ENCODE measurements at places on chromosomes 2 and 18.

DNA sequence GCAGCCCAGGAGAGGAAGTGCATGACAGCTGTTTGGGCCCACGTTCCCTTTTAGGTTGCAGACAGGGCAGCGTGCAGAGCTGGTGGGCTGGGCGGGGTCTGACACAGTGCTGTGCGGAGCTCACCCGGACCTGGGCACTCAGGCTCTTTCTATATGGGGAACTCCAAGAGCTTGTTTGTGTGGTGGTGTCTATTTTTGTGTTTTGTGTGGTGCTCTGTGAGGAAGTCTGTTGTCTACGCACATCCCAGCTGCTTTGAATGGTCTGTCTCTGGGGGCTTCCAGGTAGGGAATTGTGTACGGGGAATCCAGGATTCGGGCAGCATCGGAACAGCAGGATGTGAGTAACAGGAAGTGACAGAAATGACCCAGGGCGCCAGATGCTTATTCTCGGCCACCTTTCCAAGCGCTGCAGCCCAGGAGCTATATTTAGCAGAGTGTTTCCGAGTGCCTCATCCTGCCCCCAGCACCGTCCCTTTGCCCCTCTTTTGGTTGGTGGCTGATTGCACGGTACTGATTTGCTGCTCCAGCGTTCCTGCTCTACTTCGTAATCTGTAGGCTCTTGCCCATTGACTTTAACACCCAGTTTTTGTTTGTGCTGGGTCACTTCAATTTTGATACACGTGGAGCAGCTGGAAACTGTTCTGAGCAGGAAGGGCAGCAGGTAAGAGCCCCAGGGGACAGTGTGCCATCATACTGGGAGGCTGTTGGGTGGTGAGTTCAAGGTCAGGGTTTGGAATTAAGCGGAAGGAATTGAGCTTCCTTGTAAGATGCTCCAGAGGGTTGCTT lies 64.7 kb downstream of the DGKD start:
- DNase-seq, result no peak

- no peak for DNase-seq
Observed at GRCh38 chr2:134583997-134584520, 134.7 kb downstream of the TMEM163 start.

DNA sequence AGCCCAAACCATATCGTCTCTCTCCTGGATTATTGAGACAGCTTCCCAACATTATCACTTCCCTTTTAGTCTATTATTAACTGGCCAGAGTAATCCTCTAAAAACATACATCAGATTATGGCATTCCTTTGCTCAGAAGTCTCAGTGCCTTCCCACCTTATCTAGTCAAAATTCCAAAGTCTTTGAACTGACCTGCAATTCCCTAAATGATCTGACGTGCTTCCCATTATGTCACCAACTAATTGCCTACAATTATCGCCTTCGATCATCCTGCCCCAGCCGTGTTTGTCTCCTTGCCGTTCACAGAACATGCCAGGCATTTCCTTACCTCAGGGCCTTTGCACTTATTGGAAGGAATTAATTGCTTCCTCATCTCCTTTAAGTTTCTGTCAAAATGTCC lies 332.4 kb downstream of the IRS1 start:
- no peak for DNase-seq

DNA sequence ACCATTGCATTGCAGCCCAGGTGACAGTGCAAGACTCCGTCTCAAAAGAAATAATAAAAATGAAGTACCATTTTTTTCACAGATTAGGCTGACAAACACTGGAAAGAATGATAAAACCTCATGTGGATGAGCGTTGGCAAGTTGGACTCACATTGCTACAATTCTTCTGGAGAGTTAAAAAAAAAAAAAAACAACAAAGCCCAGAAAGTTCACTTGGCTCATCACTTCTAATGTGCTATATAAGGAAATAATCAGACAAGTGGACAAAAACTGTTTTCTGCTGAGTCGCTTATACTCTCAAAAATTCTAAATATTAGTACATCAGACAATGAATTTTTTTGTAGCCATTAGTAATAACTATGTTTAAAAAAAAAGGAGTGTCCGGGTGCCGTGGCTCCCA lies 38.4 kb downstream of the PKP4 start:
- peak; percentile 82 for DNase-seq

DNA sequence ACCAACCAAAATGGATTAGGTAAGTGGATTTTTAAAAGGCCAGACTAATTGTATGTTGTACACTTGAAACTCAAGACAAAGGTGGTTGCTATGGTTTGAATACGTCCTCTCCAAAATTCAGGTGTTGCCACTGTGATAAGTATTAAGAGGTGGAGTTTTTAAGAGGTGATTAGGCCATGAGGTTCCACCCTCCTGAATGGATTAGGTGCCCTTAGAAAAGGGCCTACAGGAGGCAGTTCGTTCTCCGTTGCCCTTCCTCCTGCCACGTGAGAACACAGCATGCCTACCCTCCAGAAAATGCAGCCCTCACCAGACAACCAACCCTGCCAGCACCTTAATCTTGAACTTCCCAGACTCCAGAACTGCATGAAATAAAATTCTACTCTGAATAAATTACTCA lies 51.2 kb downstream of the CHMP3 start:
- no peak for DNase-seq

GRCh38 chr2:212843409-212844199 lies 305.0 kb upstream of the ERBB4 start:
- peak; percentile 93 for DNase-seq

DNA sequence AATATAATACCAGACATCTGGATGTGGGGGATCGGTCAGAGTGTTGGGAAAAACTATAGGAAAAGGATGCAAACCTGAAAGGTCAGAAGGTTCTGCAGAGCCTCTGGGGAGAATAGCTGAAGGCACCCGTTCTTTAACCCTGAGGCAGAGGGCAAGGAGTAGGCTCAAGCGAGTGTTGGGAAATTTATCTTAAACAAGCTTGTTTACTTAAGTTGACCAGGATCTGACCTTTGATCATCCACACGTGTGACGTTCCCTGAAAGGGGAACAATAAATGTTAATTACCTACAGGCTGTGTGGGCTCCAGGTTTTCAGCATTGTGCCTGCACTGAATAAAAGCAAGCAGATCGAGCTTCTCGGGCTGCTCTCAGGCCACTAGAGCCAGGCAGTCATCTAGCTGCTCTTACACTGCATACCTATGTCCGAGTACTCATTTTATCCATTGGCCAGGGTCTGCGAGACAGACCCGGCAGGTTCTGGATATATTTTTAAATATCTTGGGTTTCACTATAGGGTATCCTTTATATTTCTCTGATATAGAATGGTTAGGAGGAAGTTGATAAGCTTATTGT lies 400.6 kb upstream of the CHST9 start:
- no peak for DNase-seq

DNA sequence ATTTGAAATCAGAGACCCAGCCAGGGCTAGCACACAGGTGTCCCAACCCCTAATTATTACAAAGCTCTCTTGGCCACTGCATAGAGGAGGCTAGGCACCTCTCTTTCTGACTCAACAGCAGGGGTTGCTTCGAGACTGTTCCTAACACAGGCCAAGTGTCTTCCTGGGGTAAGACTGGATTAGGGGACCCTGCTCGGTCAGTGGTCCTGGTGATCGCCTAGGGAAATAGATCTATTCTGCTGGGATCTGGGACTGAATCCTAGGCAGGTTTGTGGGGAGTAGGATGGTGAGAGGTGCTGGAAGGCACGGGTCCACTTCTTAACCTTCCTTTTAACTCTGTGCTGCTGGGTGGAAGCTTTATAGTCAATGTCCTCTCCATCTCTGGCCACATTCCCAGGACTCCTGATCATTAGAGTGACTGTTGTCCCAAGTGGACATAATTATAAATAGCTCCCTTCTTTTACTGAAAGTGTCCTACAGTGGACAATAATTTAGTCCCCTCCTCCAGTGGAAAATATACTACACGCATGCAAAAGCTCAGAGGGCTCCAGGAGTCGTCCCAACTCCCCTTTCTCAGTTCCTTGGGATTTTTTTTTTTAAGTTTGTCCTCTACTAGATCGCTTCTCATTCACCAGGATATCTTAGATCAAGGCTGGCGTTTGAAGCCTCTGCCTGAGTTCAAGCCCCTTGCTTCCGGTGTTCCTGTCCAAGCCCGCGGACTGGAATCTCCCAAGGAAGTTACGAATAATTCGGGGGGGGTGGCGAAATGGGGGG lies 1.3 kb upstream of the TRIB2 start:
- DNase-seq, result peak; percentile 16

- no peak for DNase-seq
Observed at GRCh38 chr18:39421276-39421675, 1855.7 kb upstream of the CELF4 start.

GRCh38 chr2:174510583-174511189 lies 23.9 kb upstream of the GPR155 start:
- no peak for DNase-seq

GRCh38 chr2:20525041-20526035 lies 78.5 kb downstream of the RHOB start:
- peak; percentile 89 for DNase-seq

- DNase-seq, result no peak
Observed at GRCh38 chr18:10262566-10262965, 191.9 kb upstream of the APCDD1 start.

- no peak for DNase-seq
Observed at GRCh38 chr18:74256190-74256589, 35.6 kb downstream of the CYB5A start.

DNA sequence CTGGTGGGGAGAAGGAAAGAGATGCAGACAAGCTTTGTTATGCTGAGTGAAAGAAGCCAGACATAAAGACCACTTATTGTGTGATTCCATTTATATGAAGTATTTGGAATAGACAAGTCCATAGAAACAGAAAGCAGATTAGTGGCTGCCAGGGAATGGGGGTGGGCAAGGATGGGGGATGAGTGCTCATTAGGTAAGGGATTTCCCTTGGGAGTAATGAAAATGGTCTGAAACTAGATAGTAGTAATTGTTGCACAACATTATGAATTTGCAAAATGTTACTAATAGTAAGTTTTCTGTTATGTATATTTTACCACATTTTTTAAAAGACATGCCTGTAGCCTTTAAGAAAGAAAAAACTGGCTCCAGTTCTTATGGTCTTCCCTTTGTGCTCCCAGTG lies 154.9 kb downstream of the LNPK start:
- no peak for DNase-seq

- no peak for DNase-seq
Observed at GRCh38 chr2:100909534-100910081, 89.7 kb downstream of the NPAS2 start.

- peak; percentile 97 for DNase-seq
Observed at GRCh38 chr2:71889759-71890684, 257.6 kb downstream of the CYP26B1 start.
